ENCODE measurements at places on chromosomes 3 and 15.

- no peak for DNase-seq
Measured at GRCh38 chr15:68888419-68888818, 41.9 kb upstream of the SPESP1 start.

DNA sequence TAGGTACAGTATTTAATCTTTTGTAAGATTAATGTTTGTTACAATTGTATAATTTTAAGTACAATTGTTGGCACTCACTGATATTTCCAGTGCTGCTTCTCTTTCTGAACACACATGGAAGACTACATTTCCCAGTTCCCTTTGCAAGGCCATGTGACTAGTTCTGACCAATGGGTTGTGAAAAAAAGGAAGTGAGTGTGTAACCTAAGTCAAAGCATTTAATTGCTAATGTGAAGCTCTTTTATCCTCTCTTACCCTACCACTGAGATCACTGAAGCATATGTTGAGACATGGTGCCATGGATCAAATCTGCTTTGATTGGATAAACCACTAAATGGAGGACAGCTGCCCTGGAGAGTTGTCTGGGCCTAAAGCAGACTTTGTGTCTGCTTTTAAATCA is 83.9 kb upstream of the PLXND1 start:
- no peak for DNase-seq

- DNase-seq, result peak; percentile 22
Measured at GRCh38 chr3:53255423-53255774, 423 bp downstream of the TKT start.

DNA sequence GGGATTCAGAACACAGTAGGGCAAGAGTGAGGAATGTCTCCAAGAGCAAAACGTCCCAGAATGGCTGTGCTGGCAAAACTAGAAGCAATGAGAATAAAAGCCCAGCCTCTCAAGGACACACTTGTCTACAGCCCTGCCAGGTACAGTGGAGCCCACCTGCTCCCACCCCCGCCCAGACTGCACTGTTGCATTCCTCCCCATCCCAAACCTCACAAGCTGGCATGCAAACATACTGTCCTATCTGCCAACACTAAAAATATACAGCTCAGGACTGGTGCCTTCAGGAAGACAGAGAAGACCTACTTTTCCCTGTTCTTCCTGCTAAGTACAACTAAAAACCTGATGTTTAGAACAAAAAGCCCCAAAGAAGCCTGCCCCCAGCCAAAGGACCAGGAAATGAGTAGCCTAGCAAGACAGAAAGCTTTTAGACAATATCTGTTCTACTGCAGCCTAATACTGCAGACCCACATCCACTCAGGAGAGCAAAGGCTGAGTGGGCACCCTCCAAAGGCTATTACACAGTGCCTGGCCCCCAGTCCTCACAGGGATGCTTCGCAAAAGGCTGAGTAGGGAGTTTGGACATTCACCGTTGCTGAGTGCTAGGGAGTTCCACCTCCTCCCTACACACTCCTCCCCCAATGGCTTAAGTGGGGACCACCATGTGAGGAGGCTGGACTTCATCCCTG is 13.5 kb downstream of the OCA2 start:
- no peak for DNase-seq

- no peak for DNase-seq
Measured at GRCh38 chr15:21261396-21261964, 178.8 kb downstream of the POTEB3 start.
